ENCODE measurements at places on chromosomes 12 and 14.

- DNase-seq, result no peak
Observed at GRCh38 chr14:59630288-59630963, 53.8 kb upstream of the CCDC175 start.

DNA sequence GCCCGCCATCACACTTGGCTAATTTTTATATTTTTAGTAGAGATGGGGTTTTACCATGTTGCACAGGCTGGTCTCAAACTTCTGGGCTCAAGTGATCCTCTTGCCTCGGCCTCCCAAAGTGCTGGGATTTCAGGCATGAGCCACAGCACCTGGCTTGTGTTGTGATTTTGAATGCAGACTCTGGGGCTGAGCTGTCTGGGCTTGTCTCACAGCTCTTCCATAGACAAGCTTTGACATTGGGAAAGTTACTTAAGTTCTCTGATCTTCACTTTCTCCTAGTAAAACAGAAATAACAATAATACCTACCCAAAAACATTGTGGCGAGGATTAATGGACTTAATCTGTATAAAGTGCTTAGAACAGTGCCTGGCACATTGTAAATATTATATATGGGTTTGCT, 36.0 kb downstream of the TMBIM6 start:
- DNase-seq, result no peak

GRCh38 chr12:6919588-6919987, 5.2 kb downstream of the ENO2 start:
- no peak for DNase-seq

DNA sequence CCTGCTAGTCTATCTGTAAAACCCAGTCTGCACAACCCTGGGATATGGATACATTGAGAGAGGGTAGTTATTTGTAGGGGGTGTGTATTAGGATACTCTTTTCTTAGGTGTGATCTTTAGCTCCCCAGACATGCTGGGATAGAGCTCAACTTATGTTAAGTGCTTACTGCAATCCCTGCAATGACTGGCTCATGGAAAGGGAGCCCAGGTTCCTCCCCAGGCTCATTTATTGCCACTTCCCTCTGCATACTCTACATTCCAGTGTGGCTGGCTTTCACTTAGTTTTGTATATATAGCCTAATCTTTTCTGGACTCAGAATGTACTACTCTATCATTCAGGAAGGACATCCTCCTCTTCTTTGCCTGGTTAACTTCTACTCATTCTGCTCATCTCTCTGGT, 172.0 kb downstream of the SYT10 start:
- DNase-seq, result no peak

DNA sequence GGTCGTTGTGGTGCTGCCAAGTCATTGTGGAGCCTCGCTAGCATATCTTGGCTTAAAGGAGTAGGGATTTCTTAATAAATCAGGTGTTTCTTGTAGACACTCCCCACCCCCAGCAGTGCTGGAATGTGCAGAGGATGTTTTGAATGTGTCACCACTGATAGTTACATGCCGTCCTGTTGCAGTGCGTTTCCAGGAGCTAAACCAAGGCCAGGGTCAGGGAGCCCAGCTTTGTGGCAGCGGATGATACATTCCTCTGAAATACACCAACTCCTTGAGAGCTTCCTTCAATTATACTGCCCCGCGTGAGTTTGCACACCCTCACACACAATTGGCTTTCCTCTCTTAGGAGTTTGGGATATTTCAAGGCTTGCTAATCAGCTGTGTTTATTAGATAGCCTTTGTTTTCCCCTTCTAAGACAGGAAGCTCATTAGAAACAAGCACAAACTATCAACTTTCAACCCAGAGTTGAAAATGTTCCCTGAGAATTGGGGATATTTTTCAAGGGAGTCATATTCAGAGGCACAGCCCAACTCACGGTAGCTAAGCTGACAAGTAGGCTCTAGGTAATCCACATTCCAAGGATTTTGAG, 154.9 kb downstream of the C12orf75 start:
- no peak for DNase-seq

GRCh38 chr12:54001283-54002187, 1.6 kb downstream of the HOXC9 start:
- DNase-seq, result no peak

DNA sequence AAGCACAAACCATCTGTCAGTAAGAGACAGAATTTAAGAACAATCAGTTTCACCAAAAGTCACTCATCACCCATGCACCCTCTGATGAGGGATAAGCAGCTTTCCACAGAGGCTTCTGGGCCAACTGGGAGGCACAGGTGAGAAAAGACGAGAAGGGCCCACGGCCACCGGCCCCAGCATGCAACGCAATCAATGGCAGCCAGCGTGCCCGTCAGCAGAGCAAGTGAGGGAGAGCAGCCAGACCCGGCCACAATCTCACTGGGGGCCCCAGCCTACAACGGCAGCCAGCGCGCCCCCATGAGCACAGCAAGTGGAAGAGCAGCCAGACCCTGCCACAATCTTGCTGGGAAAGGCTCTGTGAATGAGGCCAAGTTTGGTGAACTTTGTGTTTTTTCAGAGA, 13.3 kb downstream of the ANKLE2 start:
- no peak for DNase-seq

- DNase-seq, result no peak
Observed at GRCh38 chr12:127803545-127803944, 463.4 kb upstream of the TMEM132C start.

GRCh38 chr12:117483501-117483900, 122.1 kb upstream of the NOS1 start:
- no peak for DNase-seq

DNA sequence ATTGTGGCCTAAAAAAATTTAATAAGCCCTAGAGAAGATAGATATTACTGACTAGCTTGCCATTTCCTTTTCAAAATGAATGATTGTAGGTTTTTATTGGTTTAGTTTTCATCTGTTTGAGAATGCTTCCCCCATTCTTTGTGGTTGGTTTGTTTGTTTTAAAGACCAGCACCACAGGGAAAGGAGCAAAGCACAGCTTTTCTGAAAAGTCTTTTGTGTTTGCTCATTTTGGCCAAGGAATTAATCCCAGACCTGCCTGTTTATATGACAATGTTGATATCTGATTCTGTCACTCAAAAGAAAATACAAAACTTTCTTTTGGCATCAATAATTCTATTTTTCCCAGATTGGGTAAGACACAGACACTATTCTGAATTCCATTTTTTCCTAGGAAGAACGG, 312.5 kb upstream of the FLRT2 start:
- no peak for DNase-seq

GRCh38 chr14:91931478-91932088, 15.9 kb downstream of the FBLN5 start:
- no peak for DNase-seq

- DNase-seq, result no peak
Observed at GRCh38 chr12:116639765-116640164, 80.6 kb downstream of the MAP1LC3B2 start.

DNA sequence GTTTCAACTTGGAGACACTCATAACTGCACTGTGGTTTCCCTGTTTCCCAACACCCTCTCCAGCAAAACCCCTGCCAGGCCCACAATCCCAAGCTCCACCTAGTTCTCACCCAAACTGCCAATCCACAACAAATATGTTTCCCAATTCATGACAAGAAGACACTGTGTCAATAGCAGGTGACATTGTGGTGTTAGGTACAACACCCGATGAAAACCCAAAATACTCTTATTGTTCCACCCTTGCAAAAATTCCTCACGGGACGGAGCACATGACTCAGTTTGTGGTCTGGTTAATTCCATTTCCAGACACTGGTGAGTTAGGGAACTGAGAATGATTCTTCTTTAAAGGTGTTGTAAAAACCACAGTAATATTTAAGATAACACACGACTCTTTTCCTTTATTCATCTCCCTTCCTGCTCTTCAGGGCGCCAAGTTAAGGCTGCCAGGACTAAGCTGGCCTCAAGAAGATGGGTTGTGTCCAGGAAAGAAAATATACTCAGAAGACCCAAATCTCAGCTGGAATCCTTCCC, 735.5 kb downstream of the MED13L start:
- DNase-seq, result no peak

DNA sequence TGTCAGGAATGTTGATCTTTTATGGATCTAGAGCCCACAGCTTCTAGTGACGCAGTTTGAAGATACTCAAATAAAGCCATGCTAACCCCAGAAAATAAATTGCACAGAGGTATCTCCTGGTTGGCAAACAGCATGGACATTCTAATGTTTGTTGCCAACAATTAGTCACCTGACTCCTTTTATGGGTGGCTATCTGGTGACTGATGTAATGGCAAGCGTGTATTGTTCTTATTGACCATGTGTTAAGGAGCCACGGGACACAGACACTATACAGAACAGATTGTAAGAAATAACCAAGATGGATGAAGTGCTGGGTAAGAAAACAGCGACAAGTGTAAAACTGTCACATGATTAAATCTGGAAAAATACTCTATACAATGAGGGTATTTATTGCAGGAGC, 401.3 kb upstream of the PDE3A start:
- no peak for DNase-seq

DNA sequence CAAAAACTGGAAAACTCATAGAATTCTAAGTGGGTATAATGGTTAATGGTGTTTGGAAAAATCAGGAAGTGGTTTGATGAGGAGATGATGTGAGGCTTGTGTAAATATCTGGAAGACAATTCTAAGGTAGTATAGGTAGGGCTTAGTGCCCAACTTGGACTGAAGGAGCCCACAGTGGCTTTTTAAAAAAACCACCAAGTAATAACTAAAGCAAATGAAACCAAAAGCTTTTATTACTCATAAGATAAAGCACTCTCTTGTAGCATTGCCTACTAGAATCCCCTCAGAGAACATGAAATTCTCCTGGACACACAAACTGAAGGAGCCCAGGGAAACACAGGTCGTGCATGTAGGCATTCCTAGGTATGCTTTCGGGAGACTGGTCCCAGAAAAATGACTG, 324.5 kb downstream of the NELL2 start:
- no peak for DNase-seq

GRCh38 chr14:67360470-67361206, 510 bp downstream of the EIF2S1 start:
- DNase-seq, result no peak

GRCh38 chr12:12425616-12426015, 68.7 kb downstream of the BORCS5 start:
- no peak for DNase-seq

DNA sequence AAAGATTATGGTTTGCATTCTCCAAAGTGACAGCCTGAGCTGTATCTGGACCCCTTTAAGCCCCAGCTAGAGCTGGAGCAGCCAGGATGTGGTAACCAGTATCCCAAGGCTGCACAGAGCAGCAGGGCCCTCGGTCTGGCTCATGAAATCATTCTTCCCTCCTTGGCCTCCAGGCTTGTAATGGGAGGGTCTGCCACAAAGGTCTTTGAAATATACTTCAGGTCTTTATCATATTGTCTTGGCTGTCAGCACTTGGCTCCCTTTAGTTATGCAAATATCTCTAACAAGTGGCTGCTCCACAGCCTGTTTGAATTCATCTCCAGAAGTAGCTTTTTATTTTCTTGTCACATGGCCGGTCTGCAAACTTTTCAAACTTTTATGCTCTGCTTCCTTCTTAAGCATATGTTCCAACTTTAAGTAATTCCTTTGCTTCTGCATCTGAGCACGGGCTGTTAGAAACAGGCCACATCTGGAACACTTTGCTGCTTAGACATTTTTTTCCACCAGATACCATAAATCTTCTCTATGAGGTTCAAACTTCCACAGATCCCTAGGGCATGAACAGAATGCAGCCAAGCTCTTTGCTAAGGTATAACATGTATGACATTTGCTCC, 663.4 kb upstream of the MIS18BP1 start:
- no peak for DNase-seq

- no peak for DNase-seq
Observed at GRCh38 chr12:80582431-80582830, 125.0 kb upstream of the MYF6 start.

- no peak for DNase-seq
Observed at GRCh38 chr14:59677771-59678231, 101.2 kb upstream of the CCDC175 start.

DNA sequence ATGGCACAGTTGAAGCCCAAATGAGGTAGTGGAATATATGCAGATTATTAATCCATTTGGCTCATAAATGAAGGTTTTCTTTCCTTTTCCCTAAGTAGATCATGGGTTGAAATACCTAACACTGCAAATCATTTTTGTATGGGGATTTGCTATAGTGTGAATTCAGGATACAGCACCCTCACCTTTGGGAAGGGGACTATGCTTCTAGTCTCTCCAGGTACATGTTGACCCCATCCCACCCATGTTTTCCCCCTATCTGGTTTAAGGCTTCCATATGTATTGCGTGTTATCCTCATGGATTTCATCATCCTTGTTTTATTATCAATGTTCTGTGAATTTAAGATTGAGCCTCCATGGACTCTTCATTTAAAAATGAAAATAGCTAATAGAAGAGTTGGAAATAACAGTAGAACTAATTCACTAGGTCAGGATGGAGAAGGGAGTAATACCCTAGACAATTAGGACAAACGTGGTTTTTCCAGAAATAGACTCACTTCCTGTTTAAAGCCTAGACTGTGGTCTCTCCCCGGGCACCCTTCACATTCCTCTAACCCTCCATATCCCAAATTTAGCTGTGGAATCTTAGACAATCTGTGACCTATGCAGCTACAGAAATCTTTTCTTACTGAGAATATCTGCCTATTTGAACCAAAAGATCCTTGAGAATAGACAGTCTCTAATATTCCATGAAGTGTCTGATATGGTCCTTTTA, 56.5 kb downstream of the DAD1 start:
- no peak for DNase-seq

- DNase-seq, result no peak
Observed at GRCh38 chr14:96176275-96176674, 28.4 kb upstream of the BDKRB2 start.

GRCh38 chr14:71452539-71452938, 479.7 kb upstream of the RGS6 start:
- DNase-seq, result no peak

- DNase-seq, result no peak
Observed at GRCh38 chr14:100526632-100527031, 60.6 kb downstream of the BEGAIN start.

GRCh38 chr12:67457778-67458665, 188.9 kb downstream of the CAND1 start:
- DNase-seq, result no peak

GRCh38 chr14:89030921-89031320, 206.5 kb downstream of the TTC8 start:
- DNase-seq, result no peak

GRCh38 chr12:72957454-72957853, 685.3 kb downstream of the TRHDE start:
- no peak for DNase-seq

DNA sequence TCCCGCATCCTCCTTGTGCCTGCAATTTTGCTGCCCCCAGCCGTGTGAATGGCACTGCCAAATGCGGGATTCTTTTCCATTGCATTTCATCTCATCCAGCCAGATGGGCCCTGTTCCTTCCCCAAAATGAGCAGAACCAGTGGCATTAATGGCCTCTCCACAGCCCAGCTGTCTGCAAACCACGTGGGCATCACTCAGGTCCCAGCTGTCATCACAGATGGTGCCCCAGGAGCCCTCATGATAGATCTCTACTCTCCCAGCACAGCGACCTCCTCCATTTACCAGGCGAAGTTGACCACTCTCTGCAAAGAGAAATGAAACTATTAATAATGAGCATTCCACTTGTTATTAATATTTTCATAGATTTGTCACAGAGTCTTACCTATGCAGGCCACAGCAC, 17.1 kb downstream of the CD163 start:
- DNase-seq, result no peak

All from GOT3 (cell line).